Activated CD4-positive, alpha-beta T cell treated with anti-CD3 and anti-CD28 coated beads for 36 hours (primary cell): ENCODE measurements at places on chromosomes 16 and 17. TPM values are rescaled to one million over a fixed set of nuclear protein-coding genes. Genes with fewer than 3 reads are reported as not detected.

DNA sequence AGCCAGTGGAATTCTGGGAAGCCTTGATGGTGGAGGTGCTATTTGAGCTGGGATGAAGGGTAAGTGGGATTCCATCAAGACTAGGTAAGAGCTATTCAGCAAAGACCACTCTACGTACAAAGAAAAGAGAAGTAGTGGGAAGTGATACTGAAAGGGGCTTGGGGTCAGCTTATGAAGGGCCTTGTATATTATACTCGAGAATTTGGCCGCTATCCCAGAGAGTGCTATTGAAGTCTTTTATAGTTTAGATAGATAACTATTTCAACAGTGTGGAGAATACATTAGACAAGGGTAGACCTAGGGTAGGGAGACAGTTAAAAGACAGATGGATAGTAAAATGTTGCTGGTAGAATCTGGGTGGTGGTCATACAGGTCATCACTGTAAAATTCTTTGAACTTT, 10.3 kb downstream of the DNAH2 start:
- no peaks in the 10 kb centered on the region for H3K4me1 ChIP-seq
- no peak for DNase-seq
- H3K36me3 ChIP-seq, result no peaks in the 10 kb centered on the region
- H3K27ac ChIP-seq, result no peak overlapping the region
- no peak overlapping the region for H3K4me3 ChIP-seq

DNA sequence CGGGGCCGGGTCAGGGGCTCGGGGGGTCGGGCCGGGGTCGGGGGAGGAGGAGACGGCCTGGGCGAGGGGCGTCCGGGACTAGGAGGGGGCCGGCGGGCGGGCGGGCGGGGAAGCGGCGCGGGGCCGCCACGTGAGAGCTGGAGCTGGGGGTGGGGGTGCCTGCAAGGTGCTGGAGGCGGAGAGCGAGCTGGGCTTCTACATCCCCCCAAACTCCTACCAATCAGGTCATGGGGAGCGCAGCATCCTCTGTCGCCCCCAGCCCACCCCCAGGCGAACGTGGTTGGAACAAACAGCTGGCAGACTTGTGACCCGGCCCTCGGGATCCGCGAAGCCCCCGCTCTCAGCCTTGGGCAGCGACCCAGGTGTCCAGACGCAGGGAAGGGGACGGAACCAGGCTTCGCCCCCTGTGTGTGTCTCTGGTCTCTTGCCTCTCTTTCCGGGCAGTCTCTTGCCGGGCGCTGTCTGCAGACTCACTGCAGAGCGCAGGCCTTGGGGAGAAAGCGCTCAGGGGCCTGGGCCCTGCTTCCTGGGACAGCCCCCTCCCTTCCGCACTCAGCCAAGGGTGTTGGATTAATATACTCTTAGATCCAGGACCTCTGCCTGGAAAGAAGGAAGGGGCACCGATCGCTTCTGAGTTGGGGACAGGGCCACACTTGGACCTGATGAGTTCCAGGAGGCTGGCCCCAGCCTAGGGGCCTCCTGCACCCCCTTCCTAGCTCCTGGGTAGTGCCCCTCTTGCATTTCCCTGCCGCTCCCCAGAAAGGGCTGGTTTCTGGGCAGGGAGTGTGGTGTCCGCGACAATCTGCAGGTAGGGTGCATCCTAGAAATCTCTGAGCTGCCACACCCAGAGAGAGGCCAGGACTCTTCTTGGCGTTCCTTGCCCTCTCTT, 722 bp downstream of the RASL10B start:
- no peaks in the 10 kb centered on the region for H3K27me3 ChIP-seq
- DNase-seq, result peak; percentile 27
- no peaks in the 10 kb centered on the region for H3K36me3 ChIP-seq

GRCh38 chr17:17080781-17081180, 38.5 kb downstream of the MPRIP start:
- no peak overlapping the region for H3K4me3 ChIP-seq
- no peak for DNase-seq
- H3K27ac ChIP-seq, result no peak overlapping the region
- no peaks in the 10 kb centered on the region for H3K27me3 ChIP-seq

DNA sequence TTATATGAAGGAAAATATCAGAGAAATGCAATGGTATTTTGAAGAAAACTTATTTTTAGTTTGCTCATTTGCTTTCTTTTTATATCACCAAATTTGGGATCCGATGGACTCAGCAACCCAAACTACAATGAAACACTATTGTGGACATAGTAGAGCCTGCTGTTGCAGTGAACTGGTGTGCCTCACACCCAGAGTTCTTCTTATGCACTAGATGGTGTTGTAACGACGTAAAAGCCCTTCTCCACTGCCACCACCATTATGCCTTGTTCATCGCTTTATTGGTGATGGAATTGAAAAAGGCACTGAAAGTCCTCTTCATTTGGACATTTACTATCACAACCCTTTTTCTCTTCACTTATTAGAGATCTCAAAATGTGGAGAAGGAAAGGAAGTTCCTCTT, 381.3 kb downstream of the CDH8 start:
- DNase-seq, result no peak
- no peaks in the 10 kb centered on the region for H3K27me3 ChIP-seq
- H3K36me3 ChIP-seq, result no peaks in the 10 kb centered on the region
- H3K27ac ChIP-seq, result no peak overlapping the region
- no peaks in the 10 kb centered on the region for H3K4me1 ChIP-seq

Gene GPR142
- not detected for total RNA-seq

DNA sequence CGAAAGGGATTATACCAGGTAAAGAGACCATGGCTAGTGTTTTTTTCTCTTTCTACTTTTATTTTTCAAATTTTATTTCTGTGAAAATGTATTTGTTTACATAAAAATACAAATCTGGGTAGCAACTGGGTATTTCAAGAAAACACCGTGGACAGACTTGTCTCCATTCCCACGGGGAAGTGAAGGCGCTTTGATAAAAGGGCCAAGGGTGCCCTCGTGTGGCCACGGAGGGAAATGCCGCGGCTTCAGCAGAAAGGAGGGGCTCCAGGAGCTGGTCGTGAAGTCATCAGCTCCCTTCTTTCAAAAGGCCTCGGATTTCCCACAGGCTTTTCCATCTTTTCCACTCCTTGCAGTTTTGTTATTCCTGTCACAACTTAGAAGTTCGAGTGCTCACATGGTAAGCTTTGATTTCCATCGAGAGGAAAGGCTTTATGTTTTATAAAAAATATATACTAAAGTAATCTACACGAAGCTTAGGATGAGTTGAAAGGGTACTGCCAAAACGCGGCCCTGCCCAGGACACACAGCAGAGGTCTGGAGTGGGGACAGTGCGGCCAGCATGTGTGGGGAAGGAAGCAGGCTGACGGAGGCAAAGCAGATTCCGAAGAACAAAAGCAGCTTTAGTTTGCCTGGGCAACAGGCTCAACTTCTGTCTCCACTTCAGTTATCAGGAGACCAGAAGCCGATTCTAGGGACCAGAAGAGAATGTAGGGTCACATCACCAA, 15.3 kb upstream of the MNT start:
- peaks cover 4% of the 10 kb centered on the region for H3K4me1 ChIP-seq
- H3K36me3 ChIP-seq, result peaks cover 14% of the 10 kb centered on the region
- H3K4me3 ChIP-seq, result no peak overlapping the region
- H3K27me3 ChIP-seq, result no peaks in the 10 kb centered on the region

Gene SSTR5
- total RNA-seq, result not detected

GRCh38 chr16:51870296-51870854, 676.6 kb downstream of the TOX3 start:
- H3K4me3 ChIP-seq, result no peak overlapping the region
- no peaks in the 10 kb centered on the region for H3K27me3 ChIP-seq
- DNase-seq, result no peak
- H3K4me1 ChIP-seq, result no peaks in the 10 kb centered on the region
- H3K36me3 ChIP-seq, result no peaks in the 10 kb centered on the region

Gene LDHD
- total RNA-seq, result not detected

DNA sequence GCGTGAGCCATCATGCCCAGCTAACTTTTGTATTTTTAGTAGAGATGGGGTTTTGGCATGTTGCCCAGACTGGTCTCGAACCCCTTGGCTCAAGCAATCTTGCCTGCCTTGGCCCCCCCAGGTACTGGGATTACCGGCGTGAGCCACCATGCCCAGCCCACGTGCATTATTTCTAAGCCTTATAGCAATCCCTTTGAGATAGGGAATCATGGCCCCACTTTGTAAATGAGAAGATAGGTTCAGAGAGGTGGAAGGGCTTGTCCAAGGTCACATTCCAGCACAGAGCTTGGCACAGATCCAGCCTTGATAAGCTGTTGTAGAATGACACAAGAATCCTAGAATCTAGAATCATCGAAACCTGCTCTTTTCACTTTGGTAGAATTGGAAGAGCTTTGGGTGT, 4.2 kb upstream of the PYCARD start:
- no peaks in the 10 kb centered on the region for H3K36me3 ChIP-seq
- no peak for DNase-seq
- H3K27ac ChIP-seq, result no peak overlapping the region
- H3K4me3 ChIP-seq, result no peak overlapping the region

DNA sequence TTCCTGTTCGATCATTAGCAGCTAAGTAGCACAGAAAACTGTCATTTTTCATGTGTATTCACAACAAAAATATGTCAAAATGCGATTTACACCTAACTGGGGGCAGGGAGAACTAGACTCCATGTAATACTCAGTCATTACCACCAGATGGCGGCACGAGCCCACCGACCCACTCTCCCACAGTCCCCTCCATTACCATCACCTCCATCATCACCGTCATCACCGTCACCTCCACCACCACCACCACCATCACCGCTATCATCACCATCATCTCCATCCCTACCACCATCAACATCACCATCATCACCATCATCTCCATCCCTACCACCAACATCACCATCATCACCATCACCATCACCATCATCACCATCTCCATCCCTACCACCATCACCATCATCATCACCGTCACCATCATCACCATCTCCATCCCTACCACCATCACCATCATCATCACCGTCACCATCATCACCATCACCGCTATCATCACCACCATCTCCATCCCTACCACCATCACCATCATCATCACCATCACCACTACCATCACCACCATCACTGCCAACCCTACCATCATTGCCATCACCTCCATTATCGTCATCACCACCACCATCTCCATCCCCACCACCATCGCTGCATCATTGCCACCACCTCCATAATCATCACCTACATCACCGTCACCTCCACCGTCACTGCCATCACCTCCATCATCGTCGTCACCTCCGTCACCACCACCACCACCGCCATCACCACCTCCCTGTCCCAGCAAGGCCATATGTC, 14.4 kb downstream of the NDUFAF8 start:
- H3K36me3 ChIP-seq, result peaks cover 13% of the 10 kb centered on the region
- peak; percentile 75 for DNase-seq
- H3K4me1 ChIP-seq, result peaks cover 8% of the 10 kb centered on the region
- H3K27ac ChIP-seq, result no peak overlapping the region
- H3K4me3 ChIP-seq, result no peak overlapping the region

DNA sequence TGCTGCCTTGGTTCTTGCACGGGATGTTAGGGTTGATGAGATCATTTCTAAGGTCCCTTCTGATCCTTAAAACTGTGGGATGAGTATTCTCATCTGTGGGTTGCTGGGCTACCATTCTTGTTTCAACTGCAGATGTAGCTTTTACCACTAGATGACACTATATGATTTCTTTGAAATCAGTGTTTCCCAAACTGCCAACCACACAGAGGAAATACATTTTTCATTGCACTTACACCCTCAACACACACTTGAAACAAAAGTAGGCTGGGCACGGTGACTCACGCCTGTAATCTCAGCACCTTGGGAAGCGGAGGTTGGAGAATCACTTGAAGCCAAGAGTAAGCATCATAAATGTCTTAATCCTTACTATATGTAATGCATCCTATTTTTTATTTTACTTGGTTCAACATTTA, 15.3 kb downstream of the LCMT1 start:
- peak overlapping the region; percentile 45 for H3K27ac ChIP-seq
- peaks cover 34% of the 10 kb centered on the region for H3K4me1 ChIP-seq
- peaks cover 15% of the 10 kb centered on the region for H3K36me3 ChIP-seq
- H3K27me3 ChIP-seq, result no peaks in the 10 kb centered on the region

- H3K27me3 ChIP-seq, result peaks cover 7% of the 10 kb centered on the region
- no peaks in the 10 kb centered on the region for H3K36me3 ChIP-seq
- peak; percentile 44 for DNase-seq
- no peaks in the 10 kb centered on the region for H3K4me1 ChIP-seq
Observed at GRCh38 chr17:34519282-34519681, 60.1 kb upstream of the TMEM132E start.

GRCh38 chr17:67421869-67422273, 44.8 kb downstream of the PITPNC1 start:
- peak overlapping the region; percentile 20 for H3K4me3 ChIP-seq
- H3K27me3 ChIP-seq, result no peaks in the 10 kb centered on the region
- peak overlapping the region; percentile 88 for H3K27ac ChIP-seq
- peak; percentile 70 for DNase-seq
- H3K4me1 ChIP-seq, result peaks cover 75% of the 10 kb centered on the region
- peaks cover 10% of the 10 kb centered on the region for H3K36me3 ChIP-seq

DNA sequence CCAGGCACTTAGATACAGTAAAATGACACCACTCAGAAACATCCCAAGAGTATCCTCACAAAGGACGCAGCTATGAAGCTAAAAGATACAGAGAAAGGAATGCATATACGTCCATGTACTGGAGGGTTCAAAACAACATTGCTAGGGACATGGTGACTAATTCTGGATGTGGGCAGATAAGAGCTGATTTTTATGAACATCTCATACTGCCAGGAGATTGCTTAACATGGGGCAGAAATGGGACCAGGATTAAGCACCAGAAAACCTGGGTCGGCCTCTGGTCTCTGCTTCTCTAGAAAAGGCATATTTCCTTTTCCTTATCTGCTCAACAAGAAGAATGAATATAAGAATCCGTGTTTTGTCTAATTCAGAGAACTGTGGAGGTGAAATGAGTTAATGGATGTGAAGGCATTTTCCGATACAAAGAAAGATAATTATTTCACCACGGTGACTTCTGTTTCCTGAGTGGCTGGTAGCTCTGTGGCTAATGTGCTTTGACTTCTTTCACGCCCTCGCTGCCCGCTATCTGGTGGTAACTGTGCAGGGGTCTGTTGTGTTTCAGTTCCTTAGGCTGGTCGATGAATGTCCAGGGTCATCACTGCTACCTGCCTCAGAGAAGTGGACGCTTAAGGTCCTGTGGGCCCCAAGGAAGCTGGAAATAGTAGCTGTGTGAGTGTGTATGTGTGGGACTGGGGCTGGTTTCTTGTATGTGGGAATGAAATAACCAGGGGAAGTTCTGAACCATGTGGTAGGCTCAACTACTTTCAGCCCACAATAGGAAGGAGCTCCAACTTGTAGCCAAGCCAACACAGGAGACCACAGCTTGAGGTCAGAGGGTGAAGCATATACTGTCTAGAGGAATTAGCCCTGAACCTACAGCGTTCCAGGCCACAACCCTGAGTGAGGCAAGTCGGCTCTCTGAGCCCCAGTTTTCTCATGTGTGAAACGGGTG, 15.8 kb upstream of the CCL5 start:
- no peaks in the 10 kb centered on the region for H3K36me3 ChIP-seq
- H3K27me3 ChIP-seq, result no peaks in the 10 kb centered on the region
- H3K27ac ChIP-seq, result peak overlapping the region; percentile 65
- peak; percentile 47 for DNase-seq
